Effector memory CD4-positive, alpha-beta T cell (primary cell): ENCODE measurements at places on chromosomes 12 and 14.

DNA sequence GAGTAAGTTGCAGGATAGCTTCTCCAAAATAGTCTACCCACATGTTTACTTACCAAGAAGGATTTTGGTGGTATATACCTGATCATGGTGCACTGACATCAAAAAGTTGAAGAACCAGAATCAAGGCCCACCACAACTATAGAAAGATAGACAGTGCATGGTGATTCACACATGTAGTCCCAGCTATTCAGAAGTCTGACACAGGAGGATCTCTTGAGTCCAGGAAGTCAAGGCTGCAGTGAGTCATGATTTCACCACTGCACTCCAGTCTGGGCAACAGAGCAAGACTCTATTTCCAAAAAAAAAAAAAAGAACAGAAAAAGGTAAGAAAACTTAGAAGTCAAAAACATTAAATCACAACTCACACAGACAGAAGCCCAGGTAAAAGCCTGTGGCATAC is 422.2 kb upstream of the FOXG1 start:
- DNase-seq, result no peak

- no peak for DNase-seq
These were observed 76.4 kb downstream of the C12orf50 start for GRCh38 chr12:87952850-87953249.

- DNase-seq, result no peak
These were observed 230.6 kb upstream of the PLEKHG7 start for GRCh38 chr12:92472201-92472600.

DNA sequence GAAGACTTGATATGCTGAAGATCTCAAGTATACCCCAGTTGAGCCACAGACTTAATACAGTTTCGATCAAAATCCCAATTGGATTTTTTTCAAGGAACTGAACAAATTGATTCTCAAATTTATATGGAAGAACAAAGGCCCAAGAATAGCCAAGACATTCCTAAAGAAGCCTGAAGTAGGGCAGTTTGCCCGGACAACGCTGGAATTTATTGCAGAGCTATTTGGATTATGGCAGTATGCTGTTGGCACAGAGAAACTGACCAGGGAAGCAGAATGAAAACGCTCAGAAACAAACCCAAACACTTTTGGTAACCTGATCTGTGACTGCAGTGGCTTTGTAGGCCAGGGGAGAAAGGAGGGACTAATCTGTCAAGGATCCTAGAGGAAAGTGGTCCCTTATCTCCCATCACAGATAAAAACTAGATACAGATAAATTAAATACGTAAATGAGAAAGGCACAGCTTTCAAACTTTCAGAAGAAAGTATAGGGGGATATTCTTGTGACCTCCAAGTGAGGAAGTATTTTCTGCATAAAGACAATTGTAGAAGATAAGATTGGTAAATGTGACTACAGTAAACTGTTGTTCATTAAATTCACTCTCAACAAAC is 35.9 kb upstream of the GSC start:
- no peak for DNase-seq

DNA sequence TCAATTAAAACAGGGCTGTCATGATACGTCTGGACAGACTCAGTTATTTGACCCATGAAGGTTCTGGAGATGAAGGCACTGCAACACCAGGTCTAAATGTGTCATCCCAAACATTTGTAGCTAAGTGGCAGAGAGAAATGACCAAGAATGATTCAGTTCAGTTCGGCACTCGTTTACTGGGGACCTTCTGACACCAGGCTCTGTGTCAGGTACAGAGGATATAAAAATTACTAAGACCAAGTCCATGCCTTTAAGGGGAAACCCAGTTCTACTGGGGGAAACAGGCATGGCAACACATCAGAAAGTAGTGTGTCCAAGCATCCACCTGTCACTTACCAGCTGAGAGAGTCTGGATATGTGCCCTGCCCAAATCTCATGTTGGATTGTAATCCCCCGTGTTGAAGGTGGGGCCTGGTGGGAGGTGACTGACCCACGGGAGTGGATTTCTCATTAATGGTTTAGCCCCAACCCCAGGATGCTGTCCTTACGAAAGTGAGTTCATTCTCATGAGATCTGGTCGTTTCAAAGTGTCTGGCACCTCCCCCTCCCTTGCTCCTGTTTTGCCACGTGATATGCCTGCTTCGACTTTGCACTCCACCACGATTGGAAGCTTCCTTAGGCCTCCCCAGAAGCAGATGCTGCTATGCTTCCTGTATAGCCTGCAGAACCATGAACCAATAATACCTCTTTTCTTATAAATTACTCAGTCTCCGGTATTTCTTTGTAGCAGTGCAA is 41.9 kb upstream of the BCL2L14 start:
- DNase-seq, result no peak

- DNase-seq, result no peak
These were observed 218.8 kb downstream of the BTG1 start for GRCh38 chr12:91926848-91927247.

DNA sequence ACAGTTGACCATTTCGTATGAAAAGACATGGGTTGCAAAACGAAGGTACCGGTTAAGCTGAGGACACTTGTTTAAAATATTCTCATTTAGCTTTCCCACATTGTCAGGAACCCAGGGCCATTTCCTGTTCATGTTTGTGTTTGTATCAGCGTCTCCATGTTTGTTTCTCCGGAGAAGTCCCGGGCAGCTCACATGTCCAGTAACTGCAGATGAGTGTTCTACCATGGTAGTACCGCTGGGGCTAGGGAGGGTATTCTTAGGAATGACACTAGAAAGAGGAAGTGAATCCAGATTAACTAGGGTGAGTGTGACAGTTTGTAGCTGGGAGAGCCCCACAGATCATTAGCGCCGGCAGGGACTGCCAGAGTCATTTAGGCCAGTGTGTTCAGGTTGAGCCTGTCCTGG is 50.0 kb upstream of the EVL start:
- no peak for DNase-seq

DNA sequence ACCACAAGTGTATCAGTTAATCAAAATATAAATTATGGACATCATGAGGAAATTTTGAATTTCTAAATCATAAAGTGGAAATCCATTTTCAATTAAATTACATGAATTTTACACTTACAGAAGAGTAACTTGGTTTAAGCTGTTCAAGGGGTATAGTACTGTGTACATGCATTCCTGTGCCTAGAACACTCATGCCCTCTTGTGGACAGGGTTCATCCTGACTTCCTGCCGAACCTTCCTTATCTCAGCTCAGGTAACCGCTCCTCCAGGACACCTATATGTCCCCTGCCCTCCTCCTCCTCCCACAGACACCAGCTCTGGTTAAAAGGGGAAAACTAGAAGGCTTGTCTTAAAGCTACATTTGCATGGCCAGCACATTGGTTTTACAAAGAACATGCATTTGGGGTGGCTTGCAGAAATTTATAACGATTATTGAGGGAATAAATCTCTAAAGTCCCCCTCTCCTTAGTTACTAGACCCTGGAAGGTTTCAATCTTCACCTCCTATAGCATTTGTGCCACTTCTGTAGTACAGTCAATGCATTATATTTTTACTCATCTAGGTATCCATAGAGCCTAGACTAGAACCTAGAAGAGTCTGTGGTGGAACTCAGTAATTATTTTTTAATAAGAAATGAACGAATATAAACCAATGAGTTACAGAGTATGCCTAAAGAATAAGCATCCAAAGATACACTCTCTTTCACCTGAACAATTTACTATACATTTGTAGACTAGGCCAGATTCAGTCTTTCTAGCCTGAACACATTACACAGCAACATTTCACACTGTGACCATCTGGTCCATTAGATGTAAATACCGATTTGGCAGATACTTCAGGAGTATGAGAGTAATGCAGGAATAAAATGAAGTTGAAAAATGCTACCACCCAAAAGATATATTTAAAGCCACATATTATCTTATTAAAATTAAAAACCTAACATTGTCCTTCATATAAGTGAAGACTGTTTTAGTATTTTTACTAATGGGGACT is 345.6 kb downstream of the PAWR start:
- no peak for DNase-seq

GRCh38 chr12:53062011-53062961 is 12.4 kb downstream of the TNS2 start:
- no peak for DNase-seq

DNA sequence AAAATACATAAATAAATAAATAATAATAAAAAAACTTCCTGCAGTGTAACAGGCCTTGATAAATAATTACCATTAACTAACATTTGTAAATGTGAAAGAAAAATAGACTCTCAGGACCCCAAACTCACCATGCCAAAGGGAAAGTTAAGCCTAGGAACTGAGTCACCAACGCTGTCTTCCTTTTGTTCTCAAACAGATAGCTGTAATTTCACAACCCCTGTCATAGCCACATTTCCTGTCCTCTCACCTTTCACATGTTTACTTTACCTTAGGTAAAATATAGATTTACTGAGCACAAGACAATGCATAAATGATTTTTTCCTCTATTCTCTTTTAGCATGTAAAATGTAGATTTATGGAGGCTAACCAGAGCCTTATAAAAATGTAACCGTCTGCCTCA is 35.9 kb upstream of the CHST11 start:
- no peak for DNase-seq

DNA sequence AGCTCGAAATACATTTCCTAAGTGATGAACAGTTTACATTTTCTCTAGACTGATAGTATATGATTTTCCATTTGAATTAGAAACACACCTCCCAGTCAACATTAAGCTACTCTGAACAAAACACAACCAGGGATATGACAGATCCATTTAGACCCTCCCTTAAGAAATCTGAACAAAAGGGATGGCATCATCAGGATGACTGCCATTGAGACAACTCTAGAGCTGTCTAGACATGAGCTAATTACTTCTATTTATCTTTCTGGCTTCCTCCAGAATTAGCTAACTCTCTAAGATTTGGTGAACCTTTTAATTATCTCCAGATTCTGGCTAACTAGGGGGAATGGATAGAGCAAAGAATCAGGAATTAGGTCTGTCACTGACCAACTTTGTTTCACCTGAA is 92.9 kb upstream of the IGF1 start:
- no peak for DNase-seq

GRCh38 chr14:23093526-23093925 is 1.4 kb downstream of the ACIN1 start:
- no peak for DNase-seq

DNA sequence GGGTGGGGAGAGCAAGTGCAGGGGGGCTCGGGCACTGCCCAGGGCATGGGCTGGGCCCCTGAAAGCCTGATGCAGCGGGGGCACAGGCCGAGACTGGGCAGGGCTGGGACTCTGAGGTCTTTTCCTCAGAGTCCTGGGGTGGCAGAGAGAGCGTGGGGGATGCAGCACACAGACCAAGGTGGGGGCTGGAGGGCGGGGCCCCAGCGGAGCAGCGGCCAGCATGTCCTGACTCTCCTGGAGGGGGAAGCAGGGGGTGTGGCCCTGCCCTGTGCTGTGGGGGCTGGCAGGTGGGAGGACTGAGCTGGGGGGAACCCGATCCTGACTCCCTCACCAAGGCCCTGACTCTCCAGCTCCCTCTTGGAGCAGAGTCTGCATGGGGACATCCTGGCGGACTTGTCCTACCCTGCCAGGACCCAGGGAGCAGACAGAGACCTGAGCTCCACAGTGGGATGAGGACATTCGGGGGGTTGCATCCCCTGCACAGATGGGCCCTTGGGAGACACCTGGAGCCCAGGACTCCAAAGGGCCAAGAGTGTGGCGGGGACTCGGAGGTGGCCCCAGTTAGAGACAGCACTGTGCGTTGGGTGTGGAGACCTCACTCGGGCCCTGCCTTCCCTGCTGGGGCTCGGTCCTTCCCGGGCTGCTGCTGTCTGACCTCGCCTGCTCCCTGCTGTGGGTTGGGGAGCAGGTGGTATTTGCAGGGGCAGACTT is 326.1 kb downstream of the TMEM121 start:
- DNase-seq, result no peak

DNA sequence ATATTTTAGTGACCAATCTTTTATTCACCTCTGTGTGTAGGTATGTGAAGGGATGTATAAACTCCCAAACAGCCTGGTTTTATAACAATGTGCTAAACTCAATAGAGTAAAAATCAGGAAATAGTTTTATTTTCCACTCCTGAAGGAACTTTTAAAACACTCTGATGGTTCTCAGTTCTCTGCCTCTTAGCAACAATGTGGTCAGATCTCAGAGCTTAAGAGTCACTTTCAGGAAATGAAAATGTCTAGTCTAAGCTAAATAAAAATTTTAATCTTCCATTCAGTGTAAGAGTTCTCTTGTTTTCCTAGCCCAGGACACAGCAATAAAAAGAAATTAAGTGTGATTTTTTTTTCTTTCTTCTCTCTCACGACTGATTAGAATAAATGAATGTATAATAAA is 718.0 kb downstream of the C12orf50 start:
- no peak for DNase-seq

DNA sequence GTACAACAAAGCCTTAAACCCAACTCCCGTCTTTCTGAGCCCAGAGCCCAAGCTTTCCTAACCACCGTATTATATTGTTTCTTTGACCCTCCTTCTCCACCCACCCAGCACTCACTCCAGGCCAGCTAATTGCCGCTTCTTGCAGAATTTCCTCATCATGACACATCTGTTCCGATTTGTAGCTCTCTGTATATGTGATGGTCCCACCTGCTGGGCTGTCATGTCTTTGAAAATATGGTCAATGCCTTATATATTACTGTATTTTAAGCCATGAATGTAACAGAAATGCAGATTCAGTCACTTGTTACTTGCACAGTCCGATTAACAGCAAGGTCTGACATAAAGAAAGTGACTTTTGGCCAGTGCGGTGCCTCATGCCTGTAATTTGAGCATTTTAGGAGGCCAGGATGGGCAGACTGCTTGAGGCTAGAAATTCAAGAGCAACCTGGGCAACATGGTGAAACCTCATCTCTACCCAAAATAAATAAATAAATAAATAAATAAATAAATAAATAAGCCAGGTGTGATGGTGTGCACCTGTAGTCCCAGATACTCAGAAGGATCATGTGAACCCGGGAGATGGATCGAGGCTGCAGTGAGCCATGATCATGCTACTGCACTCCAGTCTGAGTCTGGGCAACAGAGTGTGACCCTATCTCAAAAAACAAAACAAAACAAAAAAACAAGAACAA is 359.8 kb downstream of the ATP23 start:
- DNase-seq, result no peak

GRCh38 chr14:54929556-54929955 is 26.9 kb upstream of the GCH1 start:
- no peak for DNase-seq

- no peak for DNase-seq
These were observed 34.8 kb downstream of the DLK1 start for GRCh38 chr14:100761481-100761880.

DNA sequence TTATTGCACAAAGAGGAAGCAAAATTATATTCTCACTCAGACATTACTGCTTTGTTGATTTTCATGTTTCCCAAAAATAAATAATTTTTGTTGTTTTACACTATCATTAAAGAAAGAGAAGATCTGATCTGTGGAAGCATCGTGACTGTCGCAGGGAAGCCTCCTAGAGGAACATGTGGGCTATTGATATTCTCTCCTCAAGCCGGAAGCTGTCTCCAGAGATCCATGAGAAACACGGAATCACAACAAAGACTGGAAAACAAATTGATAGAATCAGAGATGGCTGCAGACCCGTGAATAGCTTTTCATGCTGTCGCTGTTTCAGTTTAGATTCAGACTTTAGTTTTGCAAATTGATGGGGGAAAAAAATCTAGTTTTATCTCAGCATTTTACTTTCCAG is 235.2 kb upstream of the TMPO start:
- DNase-seq, result no peak
